ENCODE measurements at places on chromosomes 7 and 10. TPM values are rescaled to one million over a fixed set of nuclear protein-coding genes. Genes with fewer than 3 reads are reported as not detected.

GRCh38 chr7:98205162-98205845, 5.9 kb upstream of the BHLHA15 start:
- no peak overlapping the region for H3K27ac ChIP-seq
- H3K4me1 ChIP-seq: no peaks in the 10 kb centered on the region
- H3K4me3 ChIP-seq: no peak overlapping the region
- H3K36me3 ChIP-seq: peaks cover 32% of the 10 kb centered on the region
- peak; percentile 55 for DNase-seq

GRCh38 chr10:61705022-61705613, 42.4 kb downstream of the CABCOCO1 start:
- no peaks in the 10 kb centered on the region for H3K36me3 ChIP-seq
- no peak for DNase-seq
- H3K27me3 ChIP-seq: no peaks in the 10 kb centered on the region
- H3K27ac ChIP-seq: no peak overlapping the region
- no peaks in the 10 kb centered on the region for H3K4me1 ChIP-seq

DNA sequence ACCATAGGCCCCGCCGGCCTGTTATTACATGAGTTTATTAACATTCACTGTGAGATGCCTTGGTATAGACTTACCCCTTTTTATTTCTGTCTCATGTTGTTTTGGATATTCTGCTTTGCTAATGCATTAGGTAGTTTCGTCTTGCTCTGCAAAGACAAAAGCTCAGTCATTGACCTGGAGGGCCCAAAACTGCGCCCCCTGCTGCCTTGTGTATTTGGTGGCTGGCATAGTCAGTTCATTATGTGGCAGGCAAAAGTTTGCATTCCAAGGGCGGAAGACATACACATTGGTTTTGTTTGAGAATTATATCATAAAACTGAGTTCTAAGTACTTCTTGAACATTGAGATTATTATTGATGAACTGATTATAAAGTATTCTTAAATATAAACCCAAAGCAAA, 372.5 kb downstream of the SDK1 start:
- H3K4me3 ChIP-seq: no peak overlapping the region
- H3K27ac ChIP-seq: no peak overlapping the region
- no peaks in the 10 kb centered on the region for H3K27me3 ChIP-seq
- no peak for DNase-seq

GRCh38 chr7:36607721-36608095, 116.6 kb downstream of the AOAH start:
- no peaks in the 10 kb centered on the region for H3K27me3 ChIP-seq
- no peak overlapping the region for H3K4me3 ChIP-seq
- no peak for DNase-seq
- H3K36me3 ChIP-seq: no peaks in the 10 kb centered on the region
- H3K4me1 ChIP-seq: no peaks in the 10 kb centered on the region

GRCh38 chr7:13153742-13154141, 466.3 kb downstream of the ARL4A start:
- no peaks in the 10 kb centered on the region for H3K27me3 ChIP-seq
- no peak overlapping the region for H3K4me3 ChIP-seq
- no peak for DNase-seq
- H3K4me1 ChIP-seq: no peaks in the 10 kb centered on the region
- no peaks in the 10 kb centered on the region for H3K36me3 ChIP-seq

DNA sequence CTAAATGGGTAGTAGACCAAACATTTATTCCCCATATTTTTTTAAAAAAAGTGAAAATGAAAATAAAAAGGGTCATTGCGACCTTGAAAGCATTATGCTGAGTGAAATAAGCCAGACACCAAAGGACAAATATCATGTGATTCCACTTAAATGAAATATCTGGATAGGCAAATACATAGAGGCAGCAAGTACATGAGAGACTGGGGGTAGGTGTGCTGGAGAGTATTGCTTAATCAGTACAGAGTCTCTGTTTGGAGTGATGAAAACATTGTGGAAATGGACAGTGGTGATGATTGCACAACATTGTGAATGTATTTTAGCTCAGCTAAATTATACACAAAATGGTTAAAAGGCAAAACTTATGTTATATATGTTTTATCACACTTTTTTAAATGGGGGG, 169.4 kb downstream of the AKR1D1 start:
- H3K27ac ChIP-seq: no peak overlapping the region
- no peak overlapping the region for H3K4me3 ChIP-seq
- no peaks in the 10 kb centered on the region for H3K27me3 ChIP-seq
- H3K4me1 ChIP-seq: no peaks in the 10 kb centered on the region
- H3K36me3 ChIP-seq: no peaks in the 10 kb centered on the region
- DNase-seq: no peak

DNA sequence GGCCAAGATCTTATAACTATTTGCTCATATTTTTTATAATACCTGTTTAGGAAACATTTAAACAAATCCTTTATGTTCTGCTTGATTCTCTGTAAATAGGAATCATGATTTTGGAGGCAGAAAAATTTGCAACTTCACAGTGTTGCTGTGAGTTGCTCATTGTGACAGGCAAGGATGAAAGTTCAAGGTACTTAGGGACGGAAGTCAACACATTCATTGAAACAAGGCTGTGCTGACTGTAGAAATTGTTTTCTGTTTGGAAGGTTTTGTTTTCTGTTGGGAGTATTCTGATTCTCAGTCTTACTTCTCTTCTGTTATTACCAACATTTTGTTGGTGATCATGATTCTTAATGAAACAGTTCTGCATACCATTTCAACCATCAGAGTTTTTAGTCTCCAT, 54.9 kb downstream of the FANK1 start:
- no peak overlapping the region for H3K4me3 ChIP-seq
- DNase-seq: no peak
- no peaks in the 10 kb centered on the region for H3K4me1 ChIP-seq
- H3K27me3 ChIP-seq: no peaks in the 10 kb centered on the region
- no peaks in the 10 kb centered on the region for H3K36me3 ChIP-seq

- H3K27me3 ChIP-seq: no peaks in the 10 kb centered on the region
- H3K4me1 ChIP-seq: no peaks in the 10 kb centered on the region
- DNase-seq: no peak
- no peak overlapping the region for H3K27ac ChIP-seq
- H3K4me3 ChIP-seq: no peak overlapping the region
These were observed 20.9 kb downstream of the TBX20 start for GRCh38 chr7:35232994-35233393.

- H3K36me3 ChIP-seq: no peaks in the 10 kb centered on the region
- no peaks in the 10 kb centered on the region for H3K27me3 ChIP-seq
- H3K4me1 ChIP-seq: no peaks in the 10 kb centered on the region
- no peak for DNase-seq
- H3K4me3 ChIP-seq: peak overlapping the region; percentile 10
- no peak overlapping the region for H3K27ac ChIP-seq
These were observed 53.4 kb downstream of the WNT2 start for GRCh38 chr7:117269417-117269816.

GRCh38 chr7:97801108-97801507, 69.2 kb downstream of the TAC1 start:
- no peaks in the 10 kb centered on the region for H3K4me1 ChIP-seq
- no peaks in the 10 kb centered on the region for H3K27me3 ChIP-seq
- no peak overlapping the region for H3K4me3 ChIP-seq
- DNase-seq: no peak
- no peaks in the 10 kb centered on the region for H3K36me3 ChIP-seq
- no peak overlapping the region for H3K27ac ChIP-seq

GRCh38 chr10:84607044-84607443, 278.7 kb downstream of the CCSER2 start:
- no peaks in the 10 kb centered on the region for H3K4me1 ChIP-seq
- H3K4me3 ChIP-seq: no peak overlapping the region
- H3K27ac ChIP-seq: no peak overlapping the region
- no peaks in the 10 kb centered on the region for H3K27me3 ChIP-seq
- H3K36me3 ChIP-seq: no peaks in the 10 kb centered on the region

DNA sequence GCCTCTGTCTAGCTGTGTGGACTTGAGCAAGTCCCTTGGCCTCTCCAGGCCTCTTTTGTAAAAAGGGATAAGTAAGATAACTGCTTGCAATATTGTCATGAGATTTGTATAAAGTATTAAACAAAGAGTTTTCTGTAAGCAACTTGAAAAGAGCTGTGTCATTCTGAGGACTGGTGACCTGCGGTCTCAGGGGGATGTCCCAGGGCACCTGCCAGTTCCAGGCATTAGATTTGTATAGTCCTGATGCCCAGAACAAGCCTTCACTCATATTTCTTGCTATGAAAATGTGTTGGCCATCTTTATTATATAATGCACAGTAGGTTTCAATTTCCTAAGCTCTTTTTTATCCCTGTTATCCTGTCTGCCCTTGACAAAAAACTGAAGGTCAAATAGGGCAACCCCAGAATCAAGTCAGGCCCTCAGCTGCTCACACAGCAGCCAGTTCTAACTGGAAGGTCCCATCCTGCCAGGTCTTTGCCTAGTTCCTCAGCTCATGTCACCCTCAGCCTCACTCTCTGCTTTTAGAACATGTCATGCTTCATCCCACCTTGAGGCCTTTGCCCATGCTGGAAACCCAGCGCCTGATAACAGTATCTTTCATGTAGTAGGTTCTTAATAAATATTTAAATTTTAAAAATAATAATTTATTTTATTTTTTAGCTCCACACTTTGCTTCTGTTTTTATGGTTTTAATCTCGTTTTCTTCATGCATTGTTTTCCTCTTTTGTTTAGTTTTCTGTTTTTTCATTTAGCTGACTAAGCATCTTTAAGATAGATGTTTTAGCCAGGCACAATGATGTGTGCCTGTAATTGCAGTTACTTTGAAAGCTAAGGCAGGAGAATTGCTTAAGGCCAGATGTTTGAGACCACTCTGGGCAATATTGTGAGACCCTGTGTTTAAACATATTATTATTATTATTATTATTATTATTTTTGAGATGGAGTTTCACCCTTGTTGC, 87.5 kb upstream of the ZNF92 start:
- H3K36me3 ChIP-seq: no peaks in the 10 kb centered on the region
- DNase-seq: no peak
- H3K4me1 ChIP-seq: no peaks in the 10 kb centered on the region
- H3K27ac ChIP-seq: no peak overlapping the region

DNA sequence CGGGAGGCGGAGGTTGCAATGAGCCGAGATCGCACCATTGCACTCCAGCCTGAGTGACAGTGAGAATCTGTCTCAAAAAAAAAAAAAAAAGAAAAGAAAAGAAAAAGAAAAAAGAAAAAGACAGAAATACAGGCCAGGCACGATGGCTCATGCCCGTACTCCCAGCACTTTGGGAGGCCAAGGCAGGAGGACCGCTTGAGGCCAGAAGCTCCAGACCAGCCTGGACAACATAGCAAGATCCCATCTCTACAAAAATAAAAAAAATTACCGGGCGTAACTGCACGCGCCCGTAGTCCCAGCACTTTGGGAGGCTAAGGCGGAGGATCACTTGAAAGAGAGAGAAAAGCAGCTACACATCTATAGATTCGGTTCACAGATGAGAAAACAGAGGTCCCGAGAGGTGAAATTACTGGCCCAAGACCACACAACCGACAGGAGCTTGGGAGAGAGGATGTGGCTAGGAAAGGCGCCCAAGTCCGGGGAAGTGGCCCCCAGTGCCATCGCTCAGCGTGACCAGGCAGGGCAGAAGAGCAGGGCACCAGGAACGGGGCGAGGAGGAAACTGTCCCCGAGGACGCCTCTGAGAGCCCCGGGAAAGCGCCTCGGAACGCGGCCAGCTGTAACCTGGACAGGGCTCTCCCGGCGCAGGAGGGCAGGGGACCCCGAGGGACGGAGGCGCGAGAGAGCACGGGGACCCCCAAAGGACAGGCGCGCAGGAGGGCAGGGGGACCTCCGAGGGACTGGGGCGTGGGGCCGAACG, 612 bp downstream of the SNX8 start:
- peak; percentile 64 for DNase-seq
- H3K4me3 ChIP-seq: peak overlapping the region; percentile 93
- peak overlapping the region; percentile 65 for H3K27ac ChIP-seq
- no peaks in the 10 kb centered on the region for H3K36me3 ChIP-seq
- no peaks in the 10 kb centered on the region for H3K4me1 ChIP-seq
- H3K27me3 ChIP-seq: no peaks in the 10 kb centered on the region

GRCh38 chr7:67496589-67496988, 500.0 kb downstream of the TYW1 start:
- H3K27me3 ChIP-seq: no peaks in the 10 kb centered on the region
- no peak overlapping the region for H3K4me3 ChIP-seq
- no peaks in the 10 kb centered on the region for H3K36me3 ChIP-seq
- no peaks in the 10 kb centered on the region for H3K4me1 ChIP-seq
- no peak overlapping the region for H3K27ac ChIP-seq

GRCh38 chr10:110094786-110095185, 87.0 kb downstream of the ADD3 start:
- no peak overlapping the region for H3K27ac ChIP-seq
- no peaks in the 10 kb centered on the region for H3K36me3 ChIP-seq
- H3K4me3 ChIP-seq: no peak overlapping the region
- no peaks in the 10 kb centered on the region for H3K4me1 ChIP-seq

DNA sequence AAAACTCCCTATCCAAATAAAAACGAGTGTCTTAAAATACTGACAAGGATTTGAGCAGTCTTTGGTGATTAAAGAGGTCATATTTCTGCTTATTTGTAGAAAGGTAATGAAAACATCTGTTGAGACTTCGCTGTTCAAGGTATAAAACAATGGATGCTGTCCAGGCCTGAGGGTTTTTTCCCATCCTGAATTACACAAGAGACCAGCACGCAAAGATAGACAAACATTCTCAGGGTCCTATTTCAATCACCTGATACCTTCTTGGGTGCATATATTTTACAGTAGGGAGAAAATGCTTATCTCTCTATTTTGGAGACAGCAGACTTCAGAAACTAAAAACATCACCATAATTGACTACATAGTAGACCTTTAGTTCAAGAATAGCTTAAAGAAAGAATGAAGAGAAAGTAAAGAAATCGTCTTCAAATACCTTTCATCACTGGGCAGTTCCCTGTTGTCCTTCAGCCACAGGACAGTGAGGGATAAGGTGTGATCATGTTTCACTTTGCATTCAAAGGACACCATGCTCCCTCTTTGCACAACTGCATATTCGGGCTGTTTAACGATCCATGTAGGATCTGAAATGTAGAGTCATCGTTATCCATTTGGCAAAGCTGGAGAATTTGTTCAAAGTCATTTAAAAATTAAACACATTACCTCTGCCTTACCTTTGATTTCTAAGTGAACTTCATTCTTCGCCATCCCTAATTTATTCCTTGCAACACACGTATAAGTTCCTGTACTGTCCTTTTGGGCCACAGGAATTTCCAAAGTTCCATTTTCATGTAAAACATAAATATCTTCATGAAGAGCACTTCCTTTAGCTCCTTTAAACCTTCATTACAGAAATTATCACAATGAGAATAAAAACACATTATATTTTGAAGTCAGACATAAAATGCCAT, 63.7 kb upstream of the LAMB4 start:
- no peaks in the 10 kb centered on the region for H3K36me3 ChIP-seq
- no peaks in the 10 kb centered on the region for H3K27me3 ChIP-seq
- H3K4me1 ChIP-seq: no peaks in the 10 kb centered on the region
- no peak overlapping the region for H3K4me3 ChIP-seq

DNA sequence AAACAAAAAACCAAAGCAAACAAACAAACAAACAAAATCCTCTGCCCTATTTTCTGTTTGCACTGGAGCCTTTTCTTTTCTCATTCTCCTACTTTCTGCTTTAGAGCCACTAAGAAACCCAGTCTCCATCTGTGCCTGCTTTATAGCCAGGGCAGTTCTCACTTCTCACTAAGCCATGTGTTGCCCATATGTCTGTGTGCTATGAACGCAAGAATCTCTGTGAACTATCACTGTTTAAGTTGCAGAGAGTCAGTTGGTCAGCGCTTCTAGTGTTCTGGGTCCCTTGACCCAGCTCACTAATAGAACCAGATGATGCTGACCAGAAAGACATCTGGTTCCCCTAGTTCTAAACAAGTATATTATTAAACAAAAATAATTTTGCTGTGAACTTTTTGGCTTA, 81.4 kb downstream of the FAM185A start:
- no peak overlapping the region for H3K4me3 ChIP-seq
- H3K27me3 ChIP-seq: no peaks in the 10 kb centered on the region
- no peak for DNase-seq

The CBLL1 gene
- 44.1 TPM for total RNA-seq

The FAM20C gene
- total RNA-seq: 90.8 TPM

The FAM25C gene
- total RNA-seq: not detected

The ANKRD1 gene
- 8.1 TPM for total RNA-seq

The CALCR gene
- total RNA-seq: not detected

The PTPN20 gene
- total RNA-seq: not detected

The PLCE1 gene
- total RNA-seq: 3.8 TPM

Data from ascending aorta (tissue), 2 donors.